IPS DF 6.9 (cell line): ENCODE measurements at places on chromosomes 2 and 18.

DNA sequence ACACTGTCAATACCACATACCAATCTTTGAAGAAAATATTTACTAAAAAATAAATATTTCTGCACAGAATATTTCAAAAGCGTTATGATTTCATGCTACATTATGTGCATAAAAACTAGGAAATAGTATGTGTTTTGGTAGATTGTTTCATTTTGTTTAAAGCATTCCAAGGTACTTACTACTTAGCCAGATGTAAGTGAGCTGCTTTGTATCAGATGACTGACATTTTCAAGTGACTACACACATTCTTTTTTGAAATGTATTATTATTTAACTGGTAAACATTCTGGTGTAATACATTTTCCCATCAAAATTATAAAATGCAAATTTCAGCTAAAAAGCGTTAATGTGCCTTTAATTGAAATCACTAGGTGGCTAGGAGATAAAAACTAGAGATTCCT lies 21.5 kb downstream of the GCA start:
- no peak for DNase-seq

- DNase-seq, result no peak
Observed at GRCh38 chr2:201260302-201260800, at the start of gene CASP8. Gene CASP8, plus strand, starts transcription at chr2:201260536. Its CDS starts 5,951 bp downstream, at chr2:201266487.

DNA sequence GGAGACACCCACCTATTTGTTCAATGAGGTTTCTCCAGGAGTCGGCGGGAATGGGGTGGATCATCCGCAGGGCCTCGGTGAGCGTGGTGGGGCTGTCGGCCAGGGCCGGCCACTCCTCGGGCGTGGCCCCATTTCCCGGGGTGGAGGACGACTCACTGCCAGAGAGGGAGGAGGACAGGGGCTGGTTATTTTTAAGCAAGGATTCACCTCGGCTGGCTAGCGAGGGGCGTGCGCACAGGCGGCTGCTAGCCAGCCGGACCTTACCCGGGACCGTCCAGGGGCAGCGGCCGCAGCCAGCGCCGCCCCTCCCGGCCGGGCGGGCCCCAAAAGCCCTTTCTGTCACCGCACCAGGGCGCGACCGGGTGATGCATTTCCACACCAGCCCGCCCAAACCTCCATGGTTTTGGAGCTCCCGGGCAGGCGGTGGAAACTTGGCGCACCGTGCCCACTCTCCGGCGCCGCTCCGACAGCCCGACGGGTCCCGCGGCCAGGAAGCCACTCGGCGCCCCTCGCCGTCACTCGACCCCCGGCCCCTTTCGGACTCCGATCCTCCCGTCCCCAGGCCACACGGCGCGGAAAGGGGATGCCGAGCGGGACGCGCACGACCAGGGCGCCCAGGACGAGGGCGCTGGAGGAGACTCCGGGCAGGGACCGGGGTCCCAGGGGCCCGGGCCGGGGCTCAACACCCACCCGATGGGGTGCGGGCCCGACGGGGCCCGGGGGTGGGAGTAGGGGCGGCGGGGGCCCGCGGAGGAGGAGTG lies 57.1 kb downstream of the SNORC start:
- no peak for DNase-seq

DNA sequence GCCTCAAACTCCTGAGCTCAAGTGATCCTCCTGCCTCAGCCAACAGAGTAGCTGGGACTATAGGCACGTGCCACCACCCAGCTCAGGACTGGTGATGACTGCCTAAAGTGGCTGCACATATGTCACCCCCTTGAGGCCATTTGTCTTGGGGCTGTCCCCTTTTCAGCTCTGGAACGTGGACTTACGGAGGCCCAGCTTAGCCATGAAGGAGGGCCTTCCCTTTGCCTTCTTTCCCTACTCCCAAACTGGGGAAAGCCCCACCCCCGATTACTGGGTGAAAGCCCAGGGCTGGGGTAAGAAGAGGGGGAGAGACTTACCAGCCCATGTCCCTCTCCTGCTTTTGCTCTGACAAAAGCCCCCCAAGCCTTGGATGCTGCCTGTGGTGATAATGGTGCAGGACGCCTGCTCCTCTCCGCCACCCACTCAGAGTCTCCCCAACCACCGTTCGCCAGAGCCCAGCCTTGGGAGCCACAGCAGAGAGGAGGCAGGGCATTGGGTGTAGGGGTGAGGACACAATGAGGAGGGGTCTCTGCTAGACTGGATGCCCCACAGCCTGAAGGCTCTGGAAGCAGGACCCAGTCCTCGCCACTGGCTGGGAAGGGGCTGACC lies 2.5 kb upstream of the DUSP2 start:
- DNase-seq, result no peak

DNA sequence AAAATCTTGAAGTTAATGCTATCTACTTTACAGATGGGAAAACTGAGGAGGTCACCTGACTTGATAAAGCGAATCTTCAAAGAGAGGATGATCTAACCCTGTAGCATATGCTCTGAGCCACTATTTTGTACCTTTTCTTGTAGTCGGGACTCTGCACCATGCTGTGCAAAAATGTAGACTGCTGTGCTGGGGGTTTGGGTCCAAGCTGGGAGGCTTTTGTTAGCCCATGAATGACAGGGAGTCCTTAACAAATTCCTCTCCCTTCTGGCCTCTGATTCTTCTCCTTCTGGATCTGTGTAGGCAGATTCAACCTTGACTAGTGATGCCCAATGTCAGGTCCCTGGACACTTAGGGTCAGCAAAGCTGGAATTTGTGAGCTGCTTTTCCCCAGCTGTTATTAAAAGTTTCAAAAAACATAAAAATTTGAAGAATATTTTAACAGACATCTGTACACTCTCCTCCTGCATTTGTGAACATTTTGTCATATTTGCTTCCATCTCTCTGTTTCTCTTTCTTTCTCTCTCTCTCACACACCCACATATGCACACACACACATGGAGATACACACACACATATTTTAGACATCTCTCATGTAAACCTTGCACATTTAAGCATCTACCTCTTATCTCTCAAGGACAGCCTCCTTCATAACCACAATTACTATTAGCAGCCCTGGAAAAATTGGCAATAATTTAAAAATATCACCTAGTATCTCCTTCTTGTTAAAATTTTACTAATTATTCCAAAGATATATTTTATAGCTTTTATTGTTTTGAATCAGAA lies 335.0 kb upstream of the TRIB2 start:
- peak; percentile 25 for DNase-seq

DNA sequence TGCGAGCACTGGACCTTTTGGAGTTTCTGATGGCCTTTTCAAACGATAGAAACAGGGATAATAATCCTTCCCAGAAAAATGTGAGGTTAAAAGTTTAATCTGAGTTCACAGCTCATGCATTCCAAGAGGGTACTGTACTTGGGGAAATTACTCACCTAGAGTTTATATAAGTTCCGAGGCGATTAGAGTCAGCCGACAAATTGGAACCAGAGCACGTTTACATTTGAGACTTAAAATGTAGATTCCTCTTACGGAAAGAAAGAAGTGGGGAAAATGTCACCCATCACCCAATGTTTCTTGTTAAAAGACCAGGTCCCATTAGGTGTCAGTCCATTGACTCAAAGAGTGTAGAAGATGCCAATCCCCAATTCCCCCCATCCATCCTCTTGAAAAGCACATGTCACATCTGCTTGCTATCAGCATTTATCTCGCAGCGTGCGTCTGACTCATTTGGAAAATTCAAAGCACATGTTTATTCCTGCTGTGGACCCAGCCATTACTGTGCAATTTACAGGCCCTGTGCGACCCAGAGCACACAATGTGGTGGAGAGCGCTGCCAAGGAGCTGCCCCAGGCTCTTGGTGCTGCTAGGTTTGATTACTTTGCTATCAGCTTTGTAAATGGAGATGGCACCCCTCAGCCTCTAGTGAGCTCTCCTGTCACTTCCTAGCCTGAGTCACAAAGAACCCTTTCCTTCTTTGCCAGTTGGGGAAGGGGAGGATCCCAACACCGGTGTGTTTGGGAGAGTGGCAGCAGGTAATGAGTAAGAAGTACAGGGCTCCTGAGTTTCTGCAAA lies 104.8 kb downstream of the COLEC12 start:
- DNase-seq, result no peak

- DNase-seq, result no peak
Observed at GRCh38 chr2:216235462-216235861, 126.3 kb downstream of the XRCC5 start.

DNA sequence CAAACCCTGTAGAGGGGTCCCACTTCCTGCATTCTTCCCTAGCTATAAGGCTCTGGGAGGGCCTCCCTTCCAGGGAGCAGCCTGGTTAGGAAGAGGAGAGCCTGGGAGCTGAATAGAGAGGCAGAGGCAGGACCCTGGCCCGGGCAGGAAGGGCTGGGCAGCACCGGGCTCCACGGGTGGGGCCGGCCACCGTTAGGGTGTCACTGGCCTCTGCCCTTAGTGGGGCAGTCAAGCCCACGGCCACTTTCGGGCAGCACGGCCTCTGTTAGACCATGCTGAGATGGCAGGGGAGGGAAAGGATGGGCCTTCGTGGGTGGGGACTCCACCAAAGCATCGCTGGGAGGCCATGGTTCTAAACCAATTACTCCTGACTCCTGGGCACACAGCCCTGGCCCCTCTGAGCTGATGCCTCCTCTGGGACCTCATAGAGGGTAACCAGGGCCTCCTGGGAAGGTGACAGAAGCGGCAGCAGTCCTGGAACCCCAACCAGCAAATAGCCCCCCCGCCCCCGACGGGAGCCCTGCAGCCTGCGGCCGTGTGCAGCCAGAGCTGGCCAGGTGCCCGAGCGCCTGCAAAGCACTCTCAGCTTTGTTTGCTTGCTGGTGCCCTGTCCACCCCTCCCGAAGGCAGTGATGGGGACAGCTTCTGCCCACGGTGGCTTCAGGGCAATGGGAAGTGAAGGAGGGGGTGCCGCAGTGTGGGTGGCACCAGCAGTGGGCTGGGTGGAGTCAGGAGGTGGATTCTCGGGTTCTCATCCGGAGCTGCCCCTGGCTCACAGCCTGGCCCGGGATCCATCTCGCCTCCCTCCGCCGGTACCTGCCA lies 16.3 kb upstream of the HPCAL1 start:
- DNase-seq, result no peak

DNA sequence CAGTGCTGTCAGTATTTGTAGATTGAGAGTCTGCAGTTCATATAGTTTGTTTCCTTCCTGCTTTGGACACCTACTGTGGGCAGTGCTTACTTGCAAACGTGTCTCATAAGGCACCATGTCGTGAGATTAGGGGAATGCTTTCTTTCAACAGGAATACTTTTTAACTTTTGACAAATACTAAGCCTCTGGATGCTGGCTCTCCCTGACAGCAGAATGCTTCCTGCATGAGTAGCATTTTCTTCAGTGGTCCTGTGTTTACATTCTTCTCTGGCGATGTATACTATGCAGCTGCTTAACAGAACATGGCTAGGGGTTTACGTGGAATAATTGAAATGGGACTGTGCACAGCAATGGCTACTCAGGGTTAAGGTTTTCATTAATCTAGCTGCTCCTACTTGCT lies 807.5 kb downstream of the MBD2 start:
- DNase-seq, result no peak

DNA sequence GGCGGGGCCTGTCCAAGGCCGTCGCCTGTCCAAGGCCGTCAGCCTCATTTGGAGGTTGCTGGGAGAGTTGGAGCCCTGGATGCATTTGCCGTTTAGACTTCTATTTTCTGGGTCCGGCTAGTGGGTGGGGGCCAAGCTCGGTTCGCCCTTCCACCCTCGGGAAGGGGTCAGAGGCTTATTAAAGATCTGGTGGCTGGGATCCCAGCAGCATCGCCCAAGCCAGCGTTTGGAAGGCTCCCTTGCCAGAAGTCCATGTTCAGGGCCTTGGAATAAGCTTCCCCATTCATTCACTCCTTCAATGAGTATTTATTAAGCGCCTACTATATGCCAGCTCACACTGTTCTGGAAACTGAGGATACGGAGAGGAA lies 516 bp upstream of the DOCK10 start:
- no peak for DNase-seq

DNA sequence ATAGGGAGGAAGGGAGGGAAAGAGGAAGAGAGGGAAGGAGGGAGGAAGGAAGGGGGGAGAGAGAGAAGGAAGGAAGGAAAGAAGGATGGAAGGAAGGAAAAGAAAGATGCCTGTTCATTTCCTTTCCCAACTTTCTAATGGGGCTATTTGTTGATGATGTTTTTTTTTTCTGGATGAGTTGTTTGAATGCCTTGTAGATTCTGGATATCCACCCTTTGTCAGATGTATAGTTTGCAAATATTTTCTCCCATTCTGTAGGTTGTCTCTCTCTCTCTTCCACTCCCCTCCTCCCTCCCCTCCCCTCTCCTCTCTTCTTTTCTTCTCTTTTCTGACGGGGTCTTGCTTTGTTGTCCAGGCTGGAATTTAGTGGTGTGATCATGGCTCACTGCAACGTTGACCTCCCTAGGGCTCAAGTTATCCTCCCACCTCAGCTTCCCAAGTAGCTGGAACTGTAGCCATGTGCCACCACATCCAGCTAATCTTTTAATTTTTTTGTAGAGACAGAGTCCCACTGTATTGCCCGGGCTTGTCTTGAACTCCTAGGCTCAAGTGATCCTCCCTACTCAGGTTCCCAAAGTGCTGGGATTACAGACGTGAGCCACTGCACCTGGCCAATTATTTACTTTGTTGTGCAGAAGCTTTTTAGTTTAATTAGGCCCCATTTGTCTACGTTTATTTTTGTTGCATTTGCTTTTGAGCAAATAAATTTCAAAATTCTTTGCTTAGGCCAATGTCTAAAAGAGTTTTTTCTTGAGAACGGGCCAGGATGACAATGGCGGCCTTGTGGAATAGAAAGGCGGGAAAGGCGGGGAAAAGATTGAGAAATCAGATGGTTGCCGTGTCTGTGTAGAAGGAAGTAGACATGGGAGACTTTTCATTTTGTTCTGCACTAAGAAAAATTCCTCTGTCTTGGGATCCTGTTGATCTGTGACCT lies 57.3 kb upstream of the FAM117B start:
- no peak for DNase-seq

GRCh38 chr2:102063941-102064678 lies 72.3 kb downstream of the IL1R2 start:
- no peak for DNase-seq

GRCh38 chr2:106183101-106183696 lies 10.9 kb downstream of the UXS1 start:
- DNase-seq, result no peak

DNA sequence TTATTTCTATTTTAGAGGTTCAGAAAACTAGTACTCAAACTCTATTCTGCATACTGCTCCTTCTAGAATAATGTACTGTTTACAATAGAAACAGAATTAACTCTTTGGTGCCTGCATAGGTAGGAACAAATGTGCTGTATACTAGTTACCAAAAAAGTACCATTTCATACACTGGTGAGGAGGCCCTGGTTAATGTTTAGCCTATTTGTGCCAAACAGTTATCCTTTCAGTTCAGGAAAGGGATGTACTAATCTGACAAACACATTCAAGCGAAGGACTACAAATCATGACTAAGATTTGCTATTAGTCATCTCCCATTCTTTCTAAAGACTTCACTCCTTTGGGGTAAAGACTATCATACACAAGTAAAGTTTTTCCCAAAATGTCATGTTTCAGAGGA lies 47.4 kb downstream of the EXOC6B start:
- no peak for DNase-seq

DNA sequence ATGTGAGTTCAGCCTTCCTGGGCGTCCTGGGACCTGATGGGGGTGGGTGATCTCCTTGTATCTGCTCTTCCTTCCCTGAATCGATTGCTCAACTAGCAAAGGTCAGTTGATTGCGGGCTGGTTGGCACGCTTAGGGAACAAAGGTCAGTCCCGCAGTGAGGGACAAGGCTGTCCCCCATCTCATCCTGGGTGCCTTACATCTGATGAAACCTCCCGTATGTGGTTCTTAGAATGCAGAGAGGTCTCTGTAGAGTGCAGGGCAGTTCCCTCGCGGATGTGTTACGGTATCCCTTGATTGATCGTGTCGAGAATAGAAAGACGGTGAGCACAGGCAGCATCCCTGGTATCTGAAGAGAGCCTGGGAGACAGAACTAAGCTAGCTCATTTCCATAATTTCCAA lies 56.4 kb upstream of the RBM44 start:
- no peak for DNase-seq
